ENCODE measurements at places on chromosomes 1 and 21.

DNA sequence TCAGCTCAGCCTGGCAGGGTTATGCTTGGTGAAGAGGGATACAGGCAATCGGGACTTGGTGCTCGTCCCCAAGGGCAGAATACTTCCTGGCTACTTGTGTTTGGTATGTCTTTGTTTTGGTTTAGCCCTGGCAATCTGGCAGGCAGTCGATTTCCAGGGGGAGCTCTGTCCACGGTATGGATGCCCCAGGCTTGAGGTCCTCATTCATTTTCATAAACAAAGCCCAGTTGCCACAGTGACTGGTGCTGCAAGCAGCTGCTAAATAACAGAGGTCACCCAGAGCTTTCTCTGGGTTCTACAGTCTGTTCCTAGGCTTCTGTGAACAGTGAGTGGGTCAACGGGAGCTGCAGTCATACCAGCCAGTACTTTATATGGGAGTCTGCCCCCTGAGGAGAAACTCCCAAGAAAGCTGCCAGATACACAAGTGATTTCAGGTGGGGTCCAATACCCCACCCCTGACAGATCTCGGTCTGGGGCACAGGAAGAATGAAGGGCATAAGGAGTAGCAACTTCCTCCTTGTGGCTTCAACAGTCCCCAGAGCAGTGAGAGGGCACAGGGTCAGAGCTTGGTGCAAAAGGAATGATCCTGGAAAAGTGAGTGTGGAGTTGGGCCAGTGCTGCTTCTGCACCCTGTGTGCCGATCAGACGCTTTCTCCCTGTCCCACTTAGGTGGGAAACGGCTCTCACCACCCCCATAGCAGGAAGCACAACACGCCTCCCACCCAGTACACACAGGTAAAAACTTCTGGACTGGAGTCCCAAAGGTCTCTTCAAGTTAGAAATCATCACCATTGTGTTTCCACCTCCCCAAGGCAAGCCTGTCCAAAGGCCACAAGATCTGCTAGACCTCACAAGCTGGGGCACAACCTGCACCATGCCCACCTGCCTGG, 55.5 kb downstream of the TGFBR3 start:
- DNase-seq = peak; percentile 84

DNA sequence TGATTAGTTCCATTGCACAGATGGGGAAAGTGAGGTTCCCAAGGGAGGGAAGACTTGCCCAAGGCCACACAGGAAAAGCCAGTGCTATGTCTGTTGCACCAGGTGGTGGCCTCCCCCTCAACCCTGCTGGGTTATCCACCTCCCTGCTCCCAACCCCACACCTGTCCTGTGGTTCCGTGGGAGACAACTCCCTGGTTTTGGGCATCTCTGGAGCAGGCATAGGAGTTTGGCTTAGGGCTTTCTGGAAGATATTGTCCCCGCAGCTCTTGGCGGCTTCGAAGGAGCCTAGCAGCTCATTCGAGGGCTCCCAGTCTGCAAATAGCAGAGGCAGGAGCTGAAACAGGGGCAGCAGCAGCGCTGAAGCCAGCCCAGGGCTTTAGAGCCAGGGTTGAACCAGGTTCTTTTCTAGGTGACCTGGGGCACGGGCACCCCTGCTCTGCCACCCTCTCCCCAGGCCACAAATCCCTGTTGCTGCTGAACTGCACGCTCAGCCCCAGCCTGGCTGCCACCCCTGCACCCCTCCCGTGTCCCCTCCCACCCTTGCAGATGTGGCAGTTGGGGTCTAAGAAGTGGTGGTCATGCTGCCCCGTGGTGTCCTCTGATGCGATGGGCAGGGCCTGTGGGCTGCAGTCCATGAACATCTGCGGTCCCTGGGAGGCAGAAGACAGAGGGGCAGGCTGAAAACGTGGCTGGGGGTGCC, 22.1 kb downstream of the SPOCD1 start:
- no peak for DNase-seq

- DNase-seq = no peak
Measured at GRCh38 chr21:39014747-39015146, 168.5 kb downstream of the PSMG1 start.

- DNase-seq = no peak
Measured at GRCh38 chr1:116764466-116764898, 10.3 kb downstream of the CD2 start.

GRCh38 chr1:9293533-9294404, 1.1 kb downstream of the SPSB1 start:
- DNase-seq = no peak

DNA sequence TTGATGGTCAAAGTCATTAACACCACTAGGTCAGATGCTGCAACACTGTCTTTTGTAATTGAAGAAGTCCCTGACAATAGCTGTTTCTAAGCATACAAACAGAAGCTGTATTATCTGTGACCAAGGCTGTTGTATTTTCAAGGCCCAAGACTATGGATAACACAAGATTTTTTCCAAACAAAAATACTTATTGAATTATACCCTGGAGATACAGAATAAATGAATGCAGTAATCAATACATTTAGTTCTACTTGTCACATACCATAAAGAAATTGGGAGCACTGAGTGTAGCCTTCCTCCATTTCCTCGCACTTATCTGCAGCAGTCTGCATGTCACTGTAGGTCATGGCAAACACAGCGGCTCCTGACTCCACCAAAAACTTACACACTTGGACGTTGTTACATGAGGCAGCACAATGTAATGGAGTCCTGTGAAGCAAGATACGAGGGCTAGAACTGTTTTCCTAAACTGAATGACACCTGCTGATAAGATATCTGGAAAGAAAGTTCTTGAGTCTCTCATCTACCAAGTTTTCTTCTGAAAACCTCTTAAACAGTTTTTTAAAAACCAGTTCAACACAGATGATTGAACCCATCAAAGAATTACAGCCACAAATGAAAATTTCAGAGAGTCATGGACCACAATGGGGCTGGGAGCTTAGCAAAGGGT, 56.9 kb downstream of the TP53BP2 start:
- DNase-seq = no peak

Measured in HepG2 (cell line).